NCI-H1105 (cell line): ENCODE measurements at places on chromosomes 6 and 20.
A peak's percentile ranks its signal among the peaks of the same experiment; 100 is the strongest.

GRCh38 chr6:11978169-11978987 lies 33.7 kb upstream of the HIVEP1 start:
- DNase-seq, result no peak

DNA sequence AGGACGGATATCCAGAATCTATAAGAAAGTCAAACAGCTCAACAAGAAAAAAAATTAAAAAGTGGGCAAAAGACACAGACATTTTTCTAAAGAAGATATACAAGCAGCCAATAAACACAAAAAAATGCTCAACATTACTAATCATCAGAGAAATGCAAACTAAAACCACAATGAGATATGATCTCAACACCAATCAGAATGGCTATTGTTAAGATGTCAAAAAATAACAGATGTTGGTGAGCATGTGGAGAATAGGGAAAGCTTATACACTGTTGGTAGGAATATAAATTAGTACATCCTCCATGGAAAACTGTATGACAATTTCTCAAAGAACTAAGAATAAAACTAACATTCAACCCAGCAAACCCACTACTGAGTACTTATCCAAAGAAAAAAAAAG lies 23.3 kb upstream of the OSTM1 start:
- no peak for DNase-seq

DNA sequence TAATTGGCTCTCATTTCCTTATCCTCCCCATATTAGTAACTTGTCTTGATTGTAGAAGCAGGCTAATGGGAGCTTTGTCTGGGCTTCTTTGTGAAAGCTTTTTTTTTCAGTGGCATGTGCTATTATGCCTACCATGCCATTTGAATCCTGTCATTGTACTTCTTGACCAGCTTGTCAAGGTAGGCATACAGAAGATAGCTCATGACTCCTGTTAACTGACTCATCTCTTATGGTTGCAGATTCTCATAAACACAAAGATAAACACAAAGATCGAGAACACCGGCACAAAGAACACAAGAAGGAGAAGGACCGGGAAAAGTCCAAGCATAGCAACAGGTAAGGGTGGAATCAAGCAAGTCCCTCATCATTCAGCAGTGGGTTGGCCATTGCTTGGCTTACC lies 32.5 kb downstream of the TOP1 start:
- DNase-seq, result no peak

GRCh38 chr6:105609375-105609991 lies 206.6 kb upstream of the PREP start:
- no peak for DNase-seq

DNA sequence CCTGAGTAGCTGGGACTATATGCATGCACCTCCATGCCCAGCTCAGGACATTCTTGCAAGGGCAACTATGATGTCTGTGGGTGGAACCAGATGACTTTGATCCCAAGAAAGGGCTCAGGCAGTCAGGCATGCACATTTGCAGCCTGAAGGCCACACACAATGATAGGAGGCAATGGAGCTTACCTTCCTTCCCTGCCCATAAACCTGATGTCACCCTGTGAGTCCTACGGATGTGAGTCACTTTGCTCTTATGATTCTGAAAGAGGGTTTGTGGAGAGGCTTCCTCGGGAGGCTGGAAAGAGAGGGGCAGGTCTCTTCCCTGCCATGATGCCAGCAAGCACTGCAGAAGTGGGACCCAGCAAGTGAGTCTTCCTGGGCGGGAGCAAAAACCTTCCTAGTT lies 202.4 kb downstream of the LY86 start:
- DNase-seq, result no peak

DNA sequence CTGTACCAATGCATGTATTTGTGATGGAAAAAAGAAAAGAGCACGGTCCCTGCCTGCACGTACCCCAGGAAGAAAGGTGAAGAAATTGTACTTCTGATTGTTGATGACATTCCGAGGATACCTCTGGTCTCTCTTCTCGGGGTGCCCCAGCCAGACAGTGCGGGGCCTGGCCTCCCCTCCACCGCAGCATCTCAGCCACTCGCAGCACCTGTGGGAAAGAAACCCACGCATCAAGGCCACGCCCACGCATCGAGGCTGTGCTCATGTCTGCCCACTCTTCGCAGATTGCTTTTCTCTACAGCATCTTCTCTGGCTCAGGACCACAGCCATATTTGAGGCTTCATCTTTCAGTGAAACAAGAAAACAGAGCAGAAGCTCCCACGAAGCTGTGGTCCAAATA lies 38.4 kb downstream of the ATP9A start:
- DNase-seq, result no peak

GRCh38 chr20:31568041-31568731 lies 36.9 kb upstream of the ID1 start:
- DNase-seq, result no peak

DNA sequence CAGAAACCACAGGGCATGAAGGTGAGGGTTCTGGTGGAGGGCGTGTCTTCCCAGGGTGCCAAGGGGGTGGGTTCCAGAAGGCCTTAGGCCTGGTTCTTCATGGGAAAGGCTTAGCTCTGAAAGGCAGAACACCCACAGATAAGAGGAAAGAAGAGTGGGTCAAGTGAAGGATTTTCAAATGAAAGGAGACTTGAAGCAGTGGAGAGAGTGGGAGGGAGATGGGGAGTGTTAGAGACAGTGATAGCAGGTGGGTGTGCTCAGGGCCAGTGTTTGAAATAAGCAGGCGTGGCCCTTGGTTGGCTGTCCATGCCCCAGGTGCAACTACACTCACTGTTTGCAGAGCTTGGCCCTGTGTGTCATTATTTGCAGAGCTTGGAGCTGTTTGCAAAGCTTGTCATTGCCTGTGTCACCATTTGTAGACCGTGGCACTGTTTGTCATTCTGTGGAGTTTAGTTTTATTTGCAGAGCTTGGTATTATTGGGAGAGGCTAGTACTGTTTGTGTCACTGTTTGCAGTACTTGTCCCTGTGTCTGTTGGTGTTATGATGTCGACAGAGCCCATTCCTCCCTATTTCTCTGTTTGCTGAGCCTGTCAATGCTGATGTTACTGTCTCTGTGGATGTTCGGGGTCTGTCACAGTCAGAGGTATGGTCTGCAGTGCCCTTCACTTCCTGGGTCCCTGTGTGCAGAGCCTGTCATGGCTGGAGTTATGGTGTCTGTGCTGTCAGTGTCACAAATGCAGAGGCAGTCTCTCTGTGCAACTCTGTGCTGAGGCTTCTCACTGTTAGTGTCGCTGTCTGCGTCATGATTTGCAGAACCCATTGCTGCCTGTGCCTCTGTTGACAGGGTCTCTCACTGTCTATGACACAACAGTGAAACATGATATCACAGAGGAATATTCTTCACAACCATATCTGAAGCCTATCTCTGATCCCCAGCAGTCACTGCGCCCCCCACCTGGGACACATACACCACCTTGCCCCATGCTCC lies 127.7 kb upstream of the LRFN2 start:
- no peak for DNase-seq

- no peak for DNase-seq
These were observed 452.1 kb upstream of the PLCB4 start for GRCh38 chr20:8616792-8617191.

GRCh38 chr20:5885866-5886265 lies 64.5 kb downstream of the TRMT6 start:
- DNase-seq, result no peak

DNA sequence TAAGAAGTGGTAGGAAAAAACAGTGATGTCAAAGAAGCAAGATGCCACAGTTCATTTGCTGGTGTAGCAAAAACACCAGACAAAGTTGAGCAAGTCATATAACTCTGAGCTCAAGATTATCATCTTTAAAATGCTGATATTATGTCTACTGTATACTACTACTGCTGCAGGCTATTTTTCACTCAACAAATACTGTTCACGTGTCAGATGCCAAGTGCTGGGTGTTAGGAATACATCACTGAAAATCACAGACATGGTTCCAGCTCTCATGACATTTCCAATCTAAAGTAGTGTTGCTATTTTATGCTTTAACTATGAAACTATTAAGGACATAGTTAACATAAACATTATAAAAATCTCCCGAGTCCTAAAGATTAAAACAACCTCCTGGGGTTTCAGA lies 163.0 kb downstream of the NKAIN2 start:
- DNase-seq, result no peak

DNA sequence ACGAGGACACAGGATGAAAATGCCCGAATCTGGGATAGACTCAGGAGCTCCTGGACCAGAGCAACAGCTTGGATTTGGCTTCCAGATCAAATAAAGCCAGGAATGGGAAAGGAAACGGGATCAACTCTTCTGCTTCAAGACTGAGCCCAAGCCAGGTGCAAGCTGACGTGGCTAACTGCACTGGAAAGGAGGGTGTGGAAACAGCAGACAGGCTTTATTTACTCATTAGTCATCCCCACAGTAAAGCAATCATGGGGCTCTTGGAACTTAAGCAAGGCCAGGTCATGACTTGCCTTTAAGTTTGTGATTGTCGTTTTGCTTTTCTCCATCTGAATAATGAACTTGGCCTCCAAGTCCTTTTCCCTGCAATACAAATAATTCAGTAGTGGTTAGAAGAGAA lies 45.2 kb downstream of the KIF16B start:
- DNase-seq, result peak; percentile 92

- no peak for DNase-seq
These were observed 396.2 kb downstream of the RFPL4B start for GRCh38 chr6:112743323-112743722.

DNA sequence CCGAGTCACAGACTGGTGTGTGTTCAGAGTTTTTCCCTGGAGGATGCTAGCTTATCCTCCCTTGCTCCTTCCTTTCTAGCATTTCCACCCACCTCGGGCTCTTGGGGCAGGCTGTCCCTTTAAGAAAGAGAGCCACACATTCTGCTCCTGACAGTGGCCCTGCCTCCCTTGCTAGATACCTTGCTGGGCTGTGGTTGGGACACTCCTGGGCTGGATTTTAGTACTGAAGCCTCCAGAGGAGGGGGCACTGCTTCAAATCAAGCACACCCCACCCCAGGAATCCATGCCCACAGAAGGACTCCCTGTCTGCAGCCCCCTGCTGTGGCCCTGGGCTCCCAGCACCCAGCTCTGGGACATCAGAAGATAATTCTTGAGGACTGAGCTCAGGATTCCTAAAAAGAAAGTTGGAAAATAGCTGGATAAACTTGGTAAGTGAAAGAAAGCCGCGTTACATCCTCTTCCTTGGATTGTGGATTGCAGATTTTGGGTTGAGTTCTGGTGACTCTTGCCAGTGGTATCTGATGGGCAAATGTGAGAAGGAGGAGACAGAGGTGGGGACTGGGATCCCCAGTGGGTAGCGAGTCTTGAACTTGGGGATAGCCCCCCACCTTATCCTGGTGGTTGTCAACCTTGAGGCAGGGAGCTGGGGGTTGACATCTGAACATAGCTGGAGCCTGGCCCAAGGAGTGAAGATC lies 29.0 kb downstream of the DAAM2 start:
- no peak for DNase-seq

DNA sequence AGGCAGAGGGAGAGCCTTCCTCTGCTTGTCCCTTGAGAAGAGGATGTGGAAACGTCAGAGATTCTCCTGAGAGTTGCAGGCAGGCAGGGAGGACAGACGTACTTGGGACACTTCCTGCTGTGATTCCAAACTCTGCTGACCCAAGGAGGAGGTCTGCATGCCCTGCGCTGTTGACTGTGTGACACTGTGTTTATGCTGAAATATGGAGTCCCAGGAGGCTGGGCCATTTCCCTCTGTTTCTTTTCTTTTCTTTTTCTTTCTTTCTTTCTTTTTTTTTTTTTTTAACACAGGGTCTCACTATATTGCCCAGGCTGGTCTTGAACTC lies 63.5 kb upstream of the BHLHE23 start:
- no peak for DNase-seq

- no peak for DNase-seq
These were observed 210.6 kb upstream of the SOX4 start for GRCh38 chr6:21382821-21383449.

GRCh38 chr6:110971468-110971867 lies 10.4 kb upstream of the RPF2 start:
- DNase-seq, result no peak

- DNase-seq, result no peak
These were observed 68.5 kb upstream of the SASH1 start for GRCh38 chr6:148273962-148274752.

GRCh38 chr6:25397406-25397805 lies 118.2 kb downstream of the CARMIL1 start:
- DNase-seq, result no peak

GRCh38 chr20:35991142-35991771 lies 22.9 kb downstream of the CNBD2 start:
- no peak for DNase-seq

- DNase-seq, result no peak
These were observed 85.2 kb upstream of the SULF2 start for GRCh38 chr20:47870475-47870874.

DNA sequence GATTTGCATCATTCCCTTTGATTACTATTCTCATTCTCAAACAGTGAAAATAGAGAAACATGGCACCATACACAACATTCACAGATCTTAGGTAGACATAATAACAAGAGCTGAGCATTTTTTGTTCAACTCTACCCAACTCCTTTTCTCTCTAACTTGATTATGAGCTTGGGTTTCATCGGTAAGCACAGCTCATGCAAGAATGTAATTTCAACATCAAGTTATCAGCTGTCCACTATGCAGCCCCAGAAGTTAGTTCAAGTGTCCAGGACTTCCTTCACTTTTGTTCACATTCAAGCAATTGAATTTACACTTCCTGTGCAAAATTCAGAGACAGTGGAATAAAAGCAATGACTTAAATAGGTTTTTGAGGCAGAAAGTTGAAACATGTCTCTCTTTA lies 297.7 kb upstream of the SASH1 start:
- no peak for DNase-seq

- DNase-seq, result no peak
These were observed 3.9 kb upstream of the LRP11 start for GRCh38 chr6:149867876-149868640.

DNA sequence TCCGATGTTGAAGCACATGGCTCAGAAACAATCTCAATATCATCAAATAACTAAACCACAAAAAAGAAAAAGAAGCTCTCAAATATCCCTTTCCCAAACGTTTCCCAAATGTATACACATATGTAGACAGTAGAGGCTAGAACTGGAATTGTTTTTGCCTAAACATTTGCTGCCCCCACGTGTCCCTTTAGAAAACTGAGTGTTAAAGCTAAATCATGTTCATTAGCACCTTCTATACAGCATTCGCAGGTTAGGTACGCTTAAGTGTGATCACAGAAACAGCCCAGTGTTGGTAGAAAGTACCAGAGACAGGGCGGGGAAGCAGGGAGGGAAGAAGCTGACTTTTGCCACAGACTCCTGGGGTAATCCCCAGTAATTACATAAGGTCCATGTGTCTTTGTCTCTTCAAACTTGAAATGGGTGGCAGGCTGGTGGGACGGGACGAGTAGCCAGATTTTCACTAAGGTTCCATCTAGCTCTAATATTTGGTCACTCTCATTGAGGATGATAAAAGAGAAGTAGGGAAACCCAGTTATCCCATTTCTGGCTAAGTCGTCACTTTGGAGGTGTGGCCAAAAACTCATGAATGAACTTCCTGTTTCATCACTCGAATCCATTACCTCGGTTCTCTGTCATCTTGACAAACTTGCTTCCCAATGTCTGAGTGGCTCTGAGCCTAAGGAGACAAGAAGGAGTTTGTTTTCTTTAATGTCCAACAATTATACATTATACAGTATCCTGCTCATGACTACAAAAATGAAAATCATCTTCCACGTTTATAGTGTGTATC lies 15.0 kb upstream of the TFAP2A start:
- DNase-seq, result peak; percentile 46

- no peak for DNase-seq
These were observed 143.6 kb upstream of the GJE1 start for GRCh38 chr6:141988954-141989705.
